ENCODE measurements at places on chromosomes 13 and 19. TPM values are rescaled to one million over a fixed set of nuclear protein-coding genes. Genes with fewer than 3 reads are reported as not detected.

DNA sequence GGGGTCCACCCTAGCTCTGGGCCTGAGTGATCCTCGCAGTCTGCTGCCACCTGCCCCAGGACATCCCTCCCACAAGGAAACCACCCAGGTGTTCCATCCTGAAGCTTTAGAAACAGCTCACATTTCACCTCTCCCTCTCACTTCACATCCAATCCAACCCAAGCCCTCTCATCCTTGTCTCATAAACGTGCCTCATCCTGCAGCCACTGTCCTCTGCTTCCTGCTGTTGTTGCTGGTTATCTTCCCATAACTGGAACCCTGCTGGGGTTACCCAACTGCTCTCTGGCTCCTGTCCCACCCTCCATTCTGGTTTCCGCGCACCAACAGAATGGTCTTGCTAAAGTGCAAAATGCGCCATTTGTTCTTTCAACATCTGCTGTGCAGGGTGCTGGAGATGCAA is 59.7 kb upstream of the MTIF3 start:
- ATAC-seq: no peak

DNA sequence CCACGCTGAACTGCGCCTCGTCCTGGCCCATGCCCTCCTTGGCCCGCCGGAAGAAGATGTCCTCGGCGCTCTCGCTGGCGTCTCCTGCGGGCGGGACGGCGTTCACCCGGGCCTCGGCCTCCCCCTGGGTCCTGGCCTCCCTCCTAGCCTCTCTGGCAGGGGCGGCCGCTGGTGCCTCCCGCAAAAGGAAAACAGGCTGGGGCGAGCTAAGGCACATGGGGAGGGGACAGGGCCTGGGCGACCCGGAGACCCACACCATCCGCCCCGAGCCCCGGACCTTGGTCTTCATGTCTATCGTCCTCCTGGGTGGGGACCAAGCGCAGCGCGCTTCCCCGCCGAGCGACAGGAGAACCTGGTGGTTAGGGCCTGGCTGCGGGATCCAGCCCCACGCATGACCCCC is 5.7 kb upstream of the TBXA2R start:
- no peak for ATAC-seq

DNA sequence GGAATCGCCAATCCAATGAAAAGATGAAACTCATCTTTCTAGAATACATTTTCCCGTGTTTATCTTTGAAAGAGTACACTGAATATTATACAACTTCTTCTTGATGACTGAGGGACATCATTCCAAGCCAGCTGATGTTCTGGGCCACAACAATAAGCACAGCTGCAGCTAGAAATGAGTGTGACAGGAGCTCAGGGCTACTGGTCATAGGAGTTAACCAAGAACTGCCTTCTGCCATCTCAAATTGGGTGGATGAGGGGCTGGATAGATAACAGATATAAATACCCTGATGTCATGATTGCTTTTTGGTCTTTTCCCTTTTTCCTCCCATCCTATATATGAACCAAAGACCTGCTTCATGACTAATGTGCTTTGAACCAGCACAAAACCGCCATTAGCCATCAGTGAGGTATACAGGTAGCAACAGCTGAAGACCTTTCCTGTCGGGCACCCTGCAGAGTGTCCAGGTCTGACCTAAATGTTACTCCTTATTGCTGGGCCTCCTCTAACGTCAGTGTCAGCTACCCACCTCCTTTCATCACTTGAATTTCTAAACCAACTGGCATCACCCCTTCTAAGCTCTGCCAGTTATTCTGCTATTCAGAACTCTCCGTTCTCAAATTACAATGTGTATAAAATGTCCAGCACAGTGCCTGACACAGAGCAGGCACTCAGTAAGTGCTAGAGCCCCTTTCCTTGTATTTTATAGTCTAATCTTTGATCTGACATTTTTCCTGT is 178.2 kb downstream of the ENOX1 start:
- ATAC-seq: no peak

GRCh38 chr13:72960541-72960940 is 98.3 kb upstream of the KLF5 start:
- ATAC-seq: no peak

DNA sequence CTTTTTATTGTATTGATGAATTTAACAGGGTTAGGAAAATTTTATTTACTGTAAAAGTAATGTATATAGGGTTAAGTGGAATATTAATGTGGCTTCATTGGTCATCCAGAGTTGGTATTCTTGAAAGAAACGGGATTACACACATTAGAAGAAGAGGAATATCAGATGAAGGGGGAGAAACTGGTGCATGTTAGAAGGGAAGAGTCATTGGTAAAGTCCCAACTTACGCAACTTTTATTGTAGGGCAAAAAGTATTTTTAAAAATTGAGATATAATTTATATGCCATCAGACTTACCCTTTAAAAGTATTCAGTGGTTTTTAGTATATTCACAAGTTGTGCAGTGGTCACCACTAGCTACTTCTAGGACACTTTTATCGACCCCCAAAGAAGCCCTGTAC is 47.3 kb downstream of the DNAJC3 start:
- no peak for ATAC-seq

- no peak for ATAC-seq
These were observed 10.4 kb upstream of the TRIM13 start for GRCh38 chr13:49986471-49986870.

DNA sequence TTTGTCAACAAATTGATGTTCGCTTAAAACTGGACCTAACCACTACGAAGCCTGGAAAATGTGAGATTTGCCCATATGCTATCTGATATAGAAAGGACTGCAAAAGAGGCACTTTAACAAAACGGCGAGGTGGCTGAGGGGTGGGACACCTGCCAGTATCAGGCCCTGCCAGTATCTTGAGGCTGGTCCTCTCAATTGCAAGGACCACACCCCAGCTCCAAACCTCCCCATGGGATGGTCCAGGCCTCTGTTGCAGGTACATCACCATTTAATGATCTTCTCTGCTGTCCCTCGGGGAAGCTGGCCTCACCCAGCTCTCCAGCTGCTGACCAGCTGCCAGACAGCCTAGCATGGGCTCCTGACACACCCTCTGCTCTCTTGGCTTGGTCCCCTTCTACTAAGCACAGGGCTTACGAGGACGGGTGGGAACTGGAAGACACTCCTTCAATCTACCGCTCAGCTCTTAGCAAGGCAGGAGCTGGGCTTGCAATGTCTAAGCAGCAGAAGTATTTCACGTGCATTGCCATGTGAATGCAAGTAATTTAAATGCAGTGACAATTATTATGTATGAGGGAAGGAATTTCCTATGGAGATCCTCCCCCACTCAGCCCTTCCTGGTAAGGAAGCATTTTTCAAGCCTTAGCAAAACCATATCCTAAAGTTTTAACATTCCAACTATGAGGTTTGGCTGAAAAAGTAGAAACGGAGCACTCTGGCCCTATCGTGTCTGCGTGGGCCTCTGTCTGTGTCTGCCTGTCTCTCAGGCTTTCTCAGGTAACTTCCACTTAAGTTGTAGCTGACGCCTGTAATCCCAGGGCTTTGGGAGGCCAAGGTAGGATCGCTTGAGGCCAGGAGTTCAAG is 63.9 kb downstream of the LATS2 start:
- peak; percentile 98 for ATAC-seq

The NDFIP2 gene
- total RNA-seq: 27.2 TPM

The KCNJ14 gene
- total RNA-seq: 1.0 TPM

The NLRP7 gene
- not detected for total RNA-seq

The NTN5 gene
- total RNA-seq: 0.41 TPM

Measured in motor neuron (in vitro differentiated cells).